ENCODE measurements at places on chromosomes 3 and 15.

- DNase-seq, result no peak
Measured at GRCh38 chr15:55260562-55261131, 29.0 kb downstream of the RAB27A start.

- no peak for DNase-seq
Measured at GRCh38 chr3:104460477-104461406, 906.0 kb upstream of the ALCAM start.

GRCh38 chr3:136783708-136784191 lies 31.6 kb upstream of the STAG1 start:
- no peak for DNase-seq

DNA sequence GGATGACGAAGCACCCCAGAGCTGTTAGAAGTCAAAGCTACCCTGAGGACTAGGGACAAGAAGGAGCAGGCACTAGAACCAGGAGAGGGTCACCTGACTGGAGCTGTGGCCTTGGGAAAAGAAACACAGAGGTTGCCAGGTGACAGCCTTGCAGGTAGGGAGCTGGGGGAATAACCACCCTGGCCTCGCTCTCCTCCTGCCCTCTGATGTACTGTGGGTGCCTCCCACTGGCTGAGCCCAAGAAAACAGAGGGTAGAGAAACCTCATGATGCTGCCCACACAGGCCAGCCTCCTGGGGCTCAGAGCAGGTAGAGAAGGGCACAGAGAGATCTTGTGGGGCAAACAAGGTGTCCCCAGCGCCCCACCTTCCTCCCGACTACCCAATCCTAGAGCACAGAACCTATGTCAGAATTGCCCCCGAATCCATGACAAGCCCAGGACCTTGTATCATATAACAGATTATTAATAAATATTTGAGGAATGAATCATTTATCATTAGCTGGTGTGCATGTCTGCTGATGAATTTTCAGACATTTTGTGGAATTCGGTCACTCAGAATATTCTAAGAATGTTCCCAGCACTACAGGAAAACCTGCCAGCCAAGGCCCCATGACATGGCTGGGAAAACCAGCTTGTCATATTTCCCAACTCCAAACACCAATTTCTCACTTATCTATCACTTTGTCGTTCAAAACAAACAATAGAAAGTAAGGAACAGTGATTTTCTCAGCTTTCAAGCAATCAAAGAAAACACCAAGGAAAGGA lies 59.8 kb upstream of the MEX3B start:
- no peak for DNase-seq

DNA sequence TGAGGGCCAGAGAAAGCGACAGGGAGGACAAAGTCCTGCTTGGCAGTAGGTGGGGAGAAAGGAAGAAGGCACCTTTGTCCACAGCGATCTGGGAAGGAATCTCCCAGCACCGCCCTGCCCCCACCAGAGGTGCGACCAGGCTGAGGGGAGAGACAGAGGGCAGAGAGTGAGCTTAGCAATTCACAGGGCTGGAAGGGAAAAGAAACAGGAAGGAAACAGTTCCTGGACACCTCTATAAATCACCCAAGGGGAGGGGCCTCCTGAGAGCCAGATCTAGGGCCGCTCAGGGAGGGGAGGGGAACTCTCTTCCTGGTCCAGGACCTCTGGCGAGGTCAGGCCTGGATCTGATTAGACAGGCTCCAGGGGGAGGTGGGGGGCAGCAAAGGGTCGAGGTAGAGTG lies 35.4 kb downstream of the RNU5B-1 start:
- no peak for DNase-seq

DNA sequence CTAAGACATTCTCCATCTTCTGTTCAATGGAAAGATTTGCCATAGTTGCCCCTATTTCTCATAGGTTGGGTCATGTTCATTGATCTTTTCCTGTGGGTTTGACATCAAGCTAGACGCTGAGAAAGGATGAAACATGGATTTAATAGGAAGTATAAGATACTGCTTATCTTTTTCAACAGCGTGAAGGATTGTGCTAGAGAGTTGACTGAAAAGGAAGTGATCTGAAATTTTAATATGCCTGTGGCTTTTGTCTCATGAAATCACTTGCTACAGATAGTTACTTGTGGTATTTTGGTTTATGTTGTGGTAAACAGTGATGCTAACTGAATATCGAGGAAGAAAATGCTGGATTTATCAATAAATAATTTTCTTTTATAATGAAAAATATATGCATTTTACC lies 442.9 kb downstream of the EDEM1 start:
- no peak for DNase-seq

DNA sequence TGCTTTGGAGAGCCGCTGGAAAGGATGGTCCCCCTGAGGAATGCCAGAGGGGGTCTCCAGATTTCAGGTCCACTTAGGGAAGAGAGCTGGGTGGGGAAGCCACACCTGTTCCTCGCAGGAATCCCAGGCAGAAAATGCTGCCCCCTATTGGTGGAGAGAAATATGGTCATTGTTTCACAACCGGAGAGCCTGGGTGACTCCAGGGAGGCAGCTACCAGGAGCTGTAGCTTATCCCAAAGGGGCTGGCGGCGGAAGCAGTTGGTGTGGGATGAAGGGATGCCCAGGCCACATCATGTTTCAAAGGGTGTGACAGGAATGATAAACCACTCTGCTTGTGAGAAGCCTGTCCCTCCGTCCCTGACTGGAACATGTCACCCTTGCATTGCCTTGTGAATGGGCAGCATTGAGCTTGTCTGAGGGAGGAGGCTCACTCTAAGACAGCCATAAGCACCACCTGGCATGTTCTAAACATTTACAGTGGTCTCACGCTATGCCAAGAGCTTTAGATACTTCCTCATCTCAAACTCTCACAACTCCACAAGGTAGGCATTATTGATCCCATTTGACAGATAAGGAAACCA lies 34.5 kb downstream of the POMGNT2 start:
- no peak for DNase-seq

- no peak for DNase-seq
Measured at GRCh38 chr3:14423197-14423743, 20.9 kb downstream of the SLC6A6 start.

GRCh38 chr3:104514776-104515175 lies 851.9 kb upstream of the ALCAM start:
- DNase-seq, result no peak

- DNase-seq, result no peak
Measured at GRCh38 chr3:52620580-52620979, 65.1 kb downstream of the PBRM1 start.

GRCh38 chr15:79394231-79394630 lies 37.9 kb upstream of the MINAR1 start:
- no peak for DNase-seq

GRCh38 chr3:141498598-141499223 lies 11.9 kb downstream of the RASA2 start:
- no peak for DNase-seq

- no peak for DNase-seq
Measured at GRCh38 chr3:193548406-193548805, 6.3 kb downstream of the ATP13A4 start.

DNA sequence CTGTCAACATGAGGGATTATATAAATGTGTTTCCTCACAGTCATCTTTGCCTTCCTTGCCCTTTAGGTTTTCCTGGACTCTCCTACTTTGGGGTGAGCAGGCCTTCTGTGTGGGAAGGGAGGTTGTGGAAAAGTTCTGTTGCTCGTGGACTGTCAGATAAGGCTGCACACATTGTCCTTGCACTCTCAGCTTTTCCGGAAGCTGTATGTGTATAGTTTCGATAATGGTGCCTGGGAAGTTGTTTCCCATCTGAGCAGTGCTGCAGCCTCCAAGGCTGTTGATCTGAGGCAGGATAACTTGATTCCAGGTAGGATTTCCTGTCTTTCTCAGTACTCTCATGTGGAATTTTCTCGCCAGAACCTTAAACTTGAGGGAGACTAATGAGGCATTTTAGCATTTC lies 297.8 kb upstream of the AZI2 start:
- DNase-seq, result no peak

GRCh38 chr3:194328053-194328657 lies 23.0 kb downstream of the CPN2 start:
- DNase-seq, result no peak

- DNase-seq, result no peak
Measured at GRCh38 chr3:4270720-4271119, 32.4 kb upstream of the SETMAR start.

DNA sequence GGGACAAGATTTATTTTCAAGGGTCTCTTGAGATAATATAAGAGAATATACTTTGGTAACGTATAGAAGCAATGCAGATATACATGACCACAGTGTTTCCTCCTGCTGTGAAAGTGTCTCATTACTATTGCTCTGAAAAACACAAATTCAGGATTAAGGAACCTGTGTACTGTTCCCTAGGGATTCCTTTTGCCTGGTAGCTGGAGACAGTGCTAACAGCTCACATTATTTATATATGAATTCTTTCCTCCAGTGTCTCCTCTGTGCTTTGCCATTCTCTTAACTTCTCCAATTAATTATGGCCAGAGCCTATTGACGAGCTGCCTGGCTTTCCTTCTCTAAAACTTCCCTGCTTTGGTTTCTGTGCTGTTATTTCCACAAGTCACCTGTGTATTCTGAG lies 235.4 kb downstream of the OTOL1 start:
- no peak for DNase-seq

GRCh38 chr3:123880998-123881561 lies 3.1 kb downstream of the MYLK start:
- DNase-seq, result no peak

DNA sequence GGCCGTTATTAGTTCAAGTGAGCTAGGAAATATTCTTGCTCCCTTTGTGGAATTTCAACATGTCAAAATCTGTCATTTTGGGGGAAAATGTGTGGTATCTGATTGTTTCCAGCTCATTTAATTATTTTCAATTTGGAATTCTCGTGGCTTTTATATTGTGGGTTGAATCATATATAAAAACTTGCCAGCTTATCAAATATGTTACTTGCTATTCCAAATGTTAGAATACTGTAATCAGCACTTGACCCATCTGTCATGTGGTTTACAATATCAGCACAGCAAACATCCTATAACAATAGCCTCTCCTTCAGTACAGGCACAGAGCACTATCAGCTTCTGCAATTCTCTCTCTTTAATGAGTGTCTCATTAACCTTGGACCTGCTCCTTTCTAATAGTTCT lies 130.2 kb upstream of the FEZF2 start:
- DNase-seq, result no peak

GRCh38 chr3:143763564-143764162 lies 84.6 kb downstream of the SLC9A9 start:
- DNase-seq, result no peak

- no peak for DNase-seq
Measured at GRCh38 chr3:12627370-12627769, 36.5 kb downstream of the RAF1 start.

GRCh38 chr15:52180196-52180835 lies 10.9 kb downstream of the GNB5 start:
- no peak for DNase-seq

Data from cerebellar nuclear complex (tissue), 1 donor.